ENCODE measurements at places on chromosomes 16 and 17.

GRCh38 chr17:1896243-1897104, 66.7 kb downstream of the RPA1 start:
- no peak for DNase-seq

GRCh38 chr17:69593716-69594115, 179.2 kb downstream of the MAP2K6 start:
- no peak for DNase-seq

DNA sequence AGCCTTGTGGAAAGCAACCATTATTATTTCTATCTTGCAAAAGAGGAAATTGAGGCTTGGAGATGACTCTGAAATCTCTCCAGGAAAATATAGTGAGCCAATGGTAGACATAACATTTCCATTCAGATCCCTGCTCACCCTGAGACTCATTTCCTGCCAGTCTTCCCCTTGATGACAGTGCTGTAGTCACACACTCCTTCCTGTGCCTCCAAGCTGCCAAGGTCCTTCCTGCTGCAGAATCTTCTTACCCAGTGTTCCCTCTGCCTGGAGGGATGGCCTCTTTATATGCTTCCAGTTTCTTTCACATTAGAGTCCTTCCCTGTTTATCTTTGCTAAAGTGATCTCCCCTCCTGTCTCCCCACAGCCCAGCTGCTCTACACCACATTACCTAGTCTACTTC, 648.1 kb downstream of the TOX3 start:
- DNase-seq: no peak

- DNase-seq: no peak
These were observed 3.2 kb upstream of the SRSF1 start for GRCh38 chr17:58010067-58010799.

DNA sequence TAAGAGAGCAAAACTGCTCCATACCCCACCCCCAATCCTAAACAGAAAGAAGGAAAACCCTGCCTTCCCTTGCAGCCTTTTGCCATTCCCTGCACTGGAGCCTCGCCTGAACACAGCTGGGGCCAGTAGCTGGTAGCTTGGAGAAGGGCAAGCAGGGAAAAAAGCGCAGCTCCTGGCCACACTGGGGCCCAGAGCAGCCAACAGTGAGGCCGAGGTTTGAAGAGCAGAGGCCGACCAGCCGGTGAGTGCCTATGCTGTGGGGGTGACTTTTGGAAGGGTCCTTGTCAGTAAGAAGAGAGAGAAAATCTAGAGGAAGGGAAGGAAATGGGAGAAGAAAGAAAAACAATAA, 3.2 kb upstream of the HOXB9 start:
- no peak for DNase-seq

- no peak for DNase-seq
These were observed 1.8 kb downstream of the COG1 start for GRCh38 chr17:73194514-73195222.

DNA sequence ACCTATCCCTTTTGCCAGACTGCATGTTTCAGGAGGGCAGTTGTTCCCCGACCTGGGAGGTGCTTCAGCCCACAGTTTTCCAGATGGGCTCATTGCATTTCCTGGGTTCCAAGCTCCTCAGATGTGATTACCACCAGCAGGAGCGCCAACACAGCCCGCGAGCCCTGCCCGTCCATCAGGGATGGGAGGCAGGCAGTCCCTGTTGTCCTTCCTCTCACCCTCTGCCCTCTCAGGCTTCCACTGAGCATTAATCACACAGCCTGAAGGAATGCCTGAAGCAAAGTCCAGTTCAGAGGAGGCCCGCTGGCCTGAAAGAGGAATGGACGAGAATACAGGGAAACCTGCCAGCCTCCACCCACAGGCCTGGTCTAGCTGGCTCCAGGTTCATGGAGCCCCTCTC, 256.3 kb upstream of the SDK2 start:
- no peak for DNase-seq

GRCh38 chr17:29733166-29733565, 110.5 kb upstream of the CORO6 start:
- no peak for DNase-seq

DNA sequence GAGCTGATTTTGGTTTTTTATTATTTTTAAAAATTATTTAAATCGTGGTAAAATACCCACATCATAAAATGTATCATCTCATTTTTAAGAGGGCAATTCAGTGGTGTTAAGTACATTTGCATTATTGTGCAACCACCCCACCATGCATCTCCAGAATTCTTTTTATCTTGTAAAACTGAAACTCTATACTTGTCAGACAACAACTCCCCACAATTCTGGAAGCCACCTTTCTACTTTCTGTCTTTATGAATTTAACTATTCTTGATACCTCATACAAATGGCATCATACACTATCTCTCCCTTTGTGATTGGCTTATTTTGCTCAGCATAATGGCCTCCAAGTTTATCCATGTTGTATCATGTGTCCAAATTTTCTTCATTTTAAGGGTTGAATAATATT, 97.9 kb downstream of the HS3ST3B1 start:
- no peak for DNase-seq

DNA sequence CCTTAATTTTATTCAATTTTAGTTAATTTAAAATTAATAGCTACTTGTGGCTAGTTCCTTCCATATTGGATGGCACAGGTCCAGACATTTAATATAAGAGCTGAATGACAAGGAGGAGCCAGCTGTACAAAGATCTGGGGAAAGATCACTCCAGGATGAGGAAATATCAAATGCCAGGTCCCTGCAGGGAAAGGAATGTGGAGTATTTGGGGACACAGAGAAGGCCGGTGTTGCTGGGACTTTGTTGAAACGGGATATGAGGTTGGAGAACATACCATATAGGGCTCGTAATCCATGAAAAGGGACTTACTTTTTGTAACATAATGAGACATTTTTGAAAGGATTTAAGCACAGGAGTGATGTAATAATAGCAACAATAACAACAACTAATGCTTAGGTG, 426.8 kb downstream of the HS3ST4 start:
- DNase-seq: no peak

GRCh38 chr17:65523411-65523810, 38.0 kb downstream of the AXIN2 start:
- DNase-seq: no peak

GRCh38 chr17:69331756-69332155, 4.8 kb upstream of the ABCA5 start:
- DNase-seq: no peak

- no peak for DNase-seq
These were observed 57.2 kb downstream of the ACTG1 start for GRCh38 chr17:81455387-81455786.

DNA sequence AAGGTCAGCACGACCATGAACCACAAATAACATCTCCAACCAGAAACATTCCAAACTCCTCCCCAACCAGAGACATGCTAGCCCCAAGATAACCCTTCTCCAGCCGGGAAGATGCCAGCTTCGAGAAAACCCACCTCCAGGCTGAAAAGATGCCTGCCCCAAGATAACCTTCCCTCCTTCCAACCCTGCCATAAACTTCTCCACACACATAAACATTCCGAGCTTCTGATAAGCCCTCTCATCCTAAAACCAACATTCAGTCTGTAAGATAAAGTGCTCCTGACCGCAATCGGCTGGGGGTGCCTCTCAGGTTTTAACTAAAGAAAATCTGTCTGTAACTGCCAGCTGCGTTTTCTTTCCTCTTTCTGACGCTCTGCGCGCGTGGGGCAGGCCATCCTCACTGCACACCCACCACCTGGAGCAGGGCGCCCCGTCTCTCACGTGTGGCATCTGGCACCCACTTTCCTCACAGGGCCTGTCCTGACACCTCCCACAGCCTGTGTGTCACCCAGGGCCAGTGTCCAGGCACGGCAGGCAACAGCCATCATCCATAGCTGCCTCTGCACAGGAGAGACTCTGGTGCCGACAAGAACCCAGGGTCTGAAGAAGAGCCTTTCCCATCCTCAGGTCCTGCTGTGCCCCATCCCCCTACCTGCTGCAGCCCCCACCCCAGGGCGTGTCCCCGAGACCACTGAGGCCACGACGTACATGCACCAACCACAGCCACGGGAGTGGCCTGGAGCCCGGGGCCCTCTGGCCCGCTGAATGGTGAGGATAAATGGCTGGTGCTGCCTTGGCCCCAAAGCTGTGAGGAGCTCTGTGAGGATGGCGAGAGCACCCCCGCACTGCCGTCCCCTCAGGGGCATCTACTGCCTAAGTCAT, 3.7 kb downstream of the TEPSIN start:
- DNase-seq: no peak

DNA sequence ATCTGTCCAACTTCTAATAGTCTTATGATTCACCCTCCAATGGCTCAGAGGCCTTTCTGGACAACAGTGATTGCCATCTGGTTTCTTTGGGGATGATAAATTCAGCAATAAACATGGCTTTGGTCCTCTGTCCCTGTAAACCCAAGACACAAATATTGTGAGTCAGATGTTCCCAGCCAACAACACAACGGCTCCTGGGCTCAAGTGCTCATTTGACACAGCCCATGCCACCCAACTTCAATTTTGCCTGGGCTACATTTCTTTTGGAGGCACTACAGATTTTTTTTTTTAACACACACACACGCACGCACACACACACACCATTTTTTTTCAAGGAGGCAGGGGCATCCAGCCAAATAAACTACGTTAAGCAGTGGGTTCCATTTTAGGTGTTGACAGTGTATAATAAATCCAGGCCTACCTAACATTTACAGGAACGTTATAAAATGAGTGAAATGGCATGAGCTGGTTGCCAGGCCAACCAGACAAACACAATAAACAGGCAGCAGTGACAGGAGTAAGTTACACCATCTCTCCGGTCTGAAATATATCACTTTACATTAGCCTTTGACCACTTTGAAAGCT, 939.9 kb upstream of the SOX9 start:
- no peak for DNase-seq

DNA sequence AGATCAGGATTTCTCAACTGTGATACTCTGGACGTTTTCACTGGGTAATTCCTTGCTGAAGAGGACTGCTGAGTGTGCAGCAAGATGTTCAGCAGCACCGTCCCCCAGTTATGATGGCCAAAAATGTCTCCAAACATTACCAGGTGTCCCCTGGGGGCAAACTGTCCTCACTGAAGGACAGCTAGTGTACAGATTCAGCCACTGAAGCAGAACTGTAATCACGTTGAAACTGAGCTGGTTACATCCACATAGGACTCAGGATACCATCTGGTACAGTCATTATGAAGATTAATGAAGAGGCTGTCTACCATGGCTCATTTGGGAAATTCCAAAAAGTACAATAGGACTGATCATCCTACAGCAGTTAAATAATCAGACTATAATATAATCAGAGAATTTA, 43.3 kb upstream of the GINS3 start:
- DNase-seq: no peak

GRCh38 chr17:31573047-31573446, 181.6 kb downstream of the RAB11FIP4 start:
- DNase-seq: no peak

- DNase-seq: no peak
These were observed 7.0 kb downstream of the CRHR1 start for GRCh38 chr17:45791041-45791582.

DNA sequence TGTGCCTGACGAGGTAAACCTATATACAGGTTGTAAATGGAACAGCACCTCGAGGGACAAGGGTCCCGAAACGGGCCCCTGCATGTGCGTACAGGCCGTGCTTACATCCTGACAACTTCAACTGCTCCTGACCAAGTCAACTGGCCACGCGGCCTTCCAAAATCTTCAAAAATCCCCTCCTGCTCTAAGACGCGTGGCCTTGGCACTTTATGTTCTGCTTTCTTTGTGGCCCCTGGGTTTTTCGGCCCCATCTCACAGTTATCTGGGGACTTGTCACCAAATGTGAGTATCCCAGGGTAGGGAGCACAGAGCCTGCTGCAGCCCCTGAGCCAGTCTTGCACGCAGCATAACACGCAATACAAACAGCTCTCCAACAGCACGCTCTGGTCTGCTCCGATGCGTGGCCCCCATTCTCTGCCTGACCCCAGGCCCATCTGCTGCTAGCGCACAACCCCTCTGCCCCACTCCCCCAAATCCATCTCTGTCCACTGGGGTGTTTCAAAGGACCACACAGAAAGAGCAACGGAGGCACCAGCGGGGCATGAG, 659 bp downstream of the RPH3AL start:
- DNase-seq: no peak

- no peak for DNase-seq
These were observed 7.9 kb upstream of the RNF157 start for GRCh38 chr17:76248013-76248782.

- no peak for DNase-seq
These were observed 63.3 kb downstream of the IRF8 start for GRCh38 chr16:85961988-85962915.

DNA sequence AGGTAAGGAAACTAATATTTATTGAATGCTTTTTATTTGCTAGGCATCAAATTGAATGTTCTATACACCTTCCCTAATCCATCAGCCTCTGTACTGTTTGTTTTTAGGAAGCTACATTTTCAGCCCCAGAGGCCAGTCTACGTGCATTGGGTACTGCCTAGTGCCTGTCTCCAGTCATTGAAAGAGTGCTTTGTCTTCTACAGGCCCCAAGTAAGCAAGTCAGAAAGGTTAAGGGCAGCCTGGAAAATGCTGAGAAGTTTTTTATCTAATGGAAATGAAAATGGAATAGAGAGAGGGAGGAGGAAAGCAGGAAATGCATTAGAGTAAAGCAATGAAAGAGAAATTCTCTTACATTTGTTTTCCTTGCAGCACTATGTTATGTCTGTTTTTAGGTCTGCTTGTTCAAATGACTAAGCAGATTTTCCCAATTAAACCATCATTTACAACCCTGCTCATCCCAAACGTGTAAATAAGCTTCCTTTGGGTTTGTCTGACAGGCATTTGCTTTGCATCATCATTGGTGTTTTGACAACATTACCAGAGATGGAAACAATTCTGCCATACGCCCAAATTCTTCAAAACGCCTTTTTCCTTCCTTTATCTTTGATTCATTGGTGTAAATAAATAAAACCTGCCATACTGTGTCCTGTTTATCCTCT, 116.0 kb upstream of the GOT2 start:
- no peak for DNase-seq

DNA sequence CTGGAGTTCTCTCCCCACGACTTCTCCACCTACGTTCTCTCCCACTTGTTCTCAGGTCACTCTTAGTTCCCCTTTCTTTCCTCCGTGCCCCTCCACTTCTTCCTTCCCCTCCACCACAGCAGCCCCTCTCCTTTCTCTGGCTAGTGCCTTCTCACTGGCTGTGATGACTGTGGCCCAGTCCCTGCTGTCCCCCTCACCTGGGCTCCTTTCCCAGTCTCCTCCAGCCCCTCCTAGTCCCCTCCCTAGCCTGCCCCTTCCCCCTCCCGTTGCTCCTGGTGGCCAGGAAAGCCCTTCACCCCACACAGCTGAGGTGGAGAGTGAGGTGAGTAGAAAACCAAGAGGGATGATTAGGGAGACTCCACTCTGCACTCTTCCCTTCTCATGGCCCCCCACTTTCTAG, 3.4 kb downstream of the COA3 start:
- no peak for DNase-seq

- DNase-seq: peak; percentile 64
These were observed at the start of gene RIPOR1 for GRCh38 chr16:67528222-67528869. TSS of gene RIPOR1 (plus strand) at chr16:67528829. CDS start at chr16:67538447, 9,618 bp downstream.

- DNase-seq: no peak
These were observed 25.6 kb upstream of the ABCC11 start for GRCh38 chr16:48272837-48273421.

All from stimulated activated naive CD8-positive, alpha-beta T cell treated with anti-CD3 and anti-CD28 coated beads, Interleukin-15, Interleukin-2, amounts not matched to agents 100 U/mL and 50 U/mL, for 24 hours (primary cell).